ENCODE measurements at places on chromosomes 5 and 9. TPM values are rescaled to one million over a fixed set of nuclear protein-coding genes. Genes with fewer than 3 reads are reported as not detected.

AGXT2 gene
- total RNA-seq = not detected

FOXD4L4 gene
- not detected for total RNA-seq

GZMA gene
- not detected for total RNA-seq

- H3K27ac ChIP-seq = peak overlapping the region; percentile 76
- no peaks in the 10 kb centered on the region for H3K27me3 ChIP-seq
- H3K4me3 ChIP-seq = peak overlapping the region; percentile 13
Measured at GRCh38 chr9:33151007-33151557, 16.1 kb downstream of the B4GALT1 start.

DNA sequence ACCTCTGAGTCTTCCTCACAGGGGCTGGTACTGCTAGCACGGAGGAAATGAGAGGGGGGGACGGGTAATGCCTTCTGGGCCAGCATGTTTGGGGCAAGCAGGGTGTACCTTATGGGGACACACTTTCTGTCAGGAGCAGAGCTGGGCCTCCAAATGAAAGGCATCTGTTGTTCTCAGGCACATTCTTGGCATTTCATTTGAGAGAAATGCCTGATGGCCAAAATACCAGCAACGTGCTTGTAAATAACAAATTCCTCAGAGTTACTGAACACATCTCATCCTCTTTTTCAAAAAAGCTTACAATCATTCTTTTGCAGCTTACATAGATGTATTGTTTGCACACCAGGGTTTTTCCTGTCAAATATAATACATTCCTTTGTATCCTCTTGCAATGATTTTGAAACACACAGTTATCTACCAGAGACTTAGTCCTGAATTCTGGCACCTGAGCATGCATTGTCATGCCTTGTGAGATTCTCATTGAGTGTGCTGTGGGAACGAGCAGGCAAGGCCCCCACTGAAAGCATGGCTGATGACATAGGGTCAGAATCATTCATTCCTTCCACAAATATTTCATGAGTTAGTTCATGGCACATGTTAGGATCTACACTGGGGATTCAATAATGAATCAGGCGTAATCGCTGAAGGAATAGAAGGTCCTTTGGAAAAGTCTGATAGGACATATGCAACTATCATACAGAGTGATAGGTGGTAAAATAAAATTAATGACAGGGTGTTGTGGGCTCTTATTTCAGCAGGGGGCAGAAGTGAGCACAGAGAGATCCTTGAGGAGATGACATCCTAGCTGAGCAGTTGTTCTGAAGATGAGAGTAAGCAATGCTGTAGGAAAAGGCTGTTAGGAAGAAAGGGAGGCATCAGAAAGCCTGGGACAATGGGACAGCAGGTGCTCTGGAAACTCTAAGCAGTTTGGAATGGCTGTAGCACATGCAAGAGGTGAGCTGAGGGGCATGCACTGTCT is 260.9 kb upstream of the TUT7 start:
- no peaks in the 10 kb centered on the region for H3K36me3 ChIP-seq
- no peak for DNase-seq
- H3K27ac ChIP-seq = no peak overlapping the region
- no peaks in the 10 kb centered on the region for H3K4me1 ChIP-seq

DNA sequence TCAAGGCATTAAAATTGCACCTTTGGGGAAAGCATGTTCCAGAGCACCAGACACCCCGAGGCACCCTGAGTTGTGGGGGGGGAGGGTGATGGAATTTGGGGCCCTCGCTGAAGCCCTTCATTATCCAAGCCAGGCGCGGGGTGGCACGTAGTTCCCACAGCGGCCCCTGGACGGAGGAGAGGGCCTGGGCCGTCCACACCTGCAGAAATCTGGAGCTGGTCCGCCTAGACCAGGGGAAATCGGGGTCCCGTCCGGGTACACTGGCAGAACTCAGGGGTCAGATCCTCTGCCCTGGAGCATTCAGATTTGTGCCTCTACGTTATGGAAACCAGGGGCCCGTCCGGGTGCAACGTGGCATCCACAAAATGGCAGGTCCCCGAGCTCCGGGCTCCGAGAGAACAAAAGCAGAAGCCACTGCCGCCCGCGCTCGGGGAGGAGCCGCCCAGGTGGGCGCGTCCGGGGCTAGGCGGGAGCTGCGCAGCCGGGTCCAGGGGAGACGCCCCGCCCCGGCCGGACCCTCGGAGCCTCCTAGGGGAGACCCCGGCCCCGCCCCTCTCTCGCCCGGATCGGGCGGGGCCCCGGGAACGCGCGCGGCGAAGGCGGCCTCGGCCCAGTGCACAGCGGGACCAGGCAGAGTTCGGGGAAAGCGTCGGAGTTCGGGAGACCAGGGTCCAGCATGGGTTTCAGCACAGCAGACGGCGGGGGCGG is at the start of gene PLEKHG4B:
PLEKHG4B (plus strand) TSS at position 613 of the 708 bp plus-strand sequence; CDS start at position 677, 64 bp downstream.
- H3K4me1 ChIP-seq = no peaks in the 10 kb centered on the region
- peak within 1 kb of the TSS; percentile 31 for H3K4me3 ChIP-seq
- H3K27ac ChIP-seq = no peak within 1 kb of the TSS

- H3K4me3 ChIP-seq = no peak overlapping the region
- DNase-seq = no peak
- H3K27me3 ChIP-seq = peaks cover 14% of the 10 kb centered on the region
- H3K4me1 ChIP-seq = peaks cover 9% of the 10 kb centered on the region
- H3K27ac ChIP-seq = no peak overlapping the region
Measured at GRCh38 chr9:128201441-128202369, 1.5 kb upstream of the DNM1 start.

Data from gastrocnemius medialis (tissue), 4 donors.